Inflammatory macrophage (primary cell): ENCODE measurements at places on chromosomes 4 and X.

DNA sequence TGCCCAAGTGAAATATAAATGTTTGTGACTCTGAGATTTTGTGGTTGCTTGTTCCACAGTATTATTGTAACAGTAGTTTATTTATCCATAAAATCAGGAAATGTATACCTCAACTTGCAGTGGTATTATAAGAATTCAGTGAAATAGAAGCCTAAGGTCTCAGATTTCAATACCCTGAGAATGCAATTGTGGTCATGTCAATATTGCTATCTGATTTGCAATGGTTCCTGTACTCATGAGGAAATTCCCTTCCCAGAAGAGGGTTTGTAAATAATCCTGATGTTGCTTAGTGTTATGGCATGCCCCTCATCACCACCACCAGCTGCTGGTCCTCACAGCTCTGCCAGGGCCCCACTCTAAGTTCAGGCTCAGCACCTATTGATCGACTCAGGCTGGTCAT lies 67.8 kb downstream of the SLC34A2 start:
- no peak for DNase-seq

DNA sequence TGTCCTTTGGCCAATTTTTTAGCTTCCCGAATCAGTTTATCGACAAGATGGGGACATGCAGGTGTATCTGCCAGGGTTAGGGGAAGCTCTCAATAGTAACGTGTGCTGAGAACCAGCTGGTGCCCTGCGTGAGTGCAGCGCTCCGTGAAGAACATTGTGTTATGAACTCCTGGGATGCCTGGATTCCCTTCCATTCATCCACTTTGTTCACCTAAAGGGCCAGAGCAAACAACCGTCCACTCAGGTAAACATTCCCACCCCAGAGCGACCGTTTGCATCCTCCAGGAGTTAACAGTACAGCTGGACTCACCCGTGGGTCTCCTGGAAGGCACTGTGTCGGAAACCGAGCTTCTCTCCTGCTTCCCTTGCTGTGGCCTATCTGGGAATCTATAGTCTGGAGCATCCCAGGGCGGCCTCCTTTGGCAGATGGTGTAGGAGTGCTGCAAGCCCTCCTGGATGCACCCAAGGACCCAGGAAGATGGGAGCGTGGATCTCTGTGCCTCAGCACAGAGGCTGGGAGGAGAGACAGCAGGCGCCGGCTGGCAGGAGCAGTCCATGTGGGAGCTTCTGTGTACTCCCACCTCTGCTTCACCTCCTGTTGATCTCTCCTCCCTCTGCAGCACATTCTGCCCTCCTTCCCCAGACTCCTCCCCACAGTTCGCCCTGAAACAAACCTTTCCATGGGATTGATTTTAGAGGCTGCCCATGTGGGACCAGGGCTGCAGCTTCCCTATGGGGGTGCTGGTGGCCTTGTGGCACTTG lies 62.7 kb downstream of the SHROOM2 start:
- DNase-seq: no peak

DNA sequence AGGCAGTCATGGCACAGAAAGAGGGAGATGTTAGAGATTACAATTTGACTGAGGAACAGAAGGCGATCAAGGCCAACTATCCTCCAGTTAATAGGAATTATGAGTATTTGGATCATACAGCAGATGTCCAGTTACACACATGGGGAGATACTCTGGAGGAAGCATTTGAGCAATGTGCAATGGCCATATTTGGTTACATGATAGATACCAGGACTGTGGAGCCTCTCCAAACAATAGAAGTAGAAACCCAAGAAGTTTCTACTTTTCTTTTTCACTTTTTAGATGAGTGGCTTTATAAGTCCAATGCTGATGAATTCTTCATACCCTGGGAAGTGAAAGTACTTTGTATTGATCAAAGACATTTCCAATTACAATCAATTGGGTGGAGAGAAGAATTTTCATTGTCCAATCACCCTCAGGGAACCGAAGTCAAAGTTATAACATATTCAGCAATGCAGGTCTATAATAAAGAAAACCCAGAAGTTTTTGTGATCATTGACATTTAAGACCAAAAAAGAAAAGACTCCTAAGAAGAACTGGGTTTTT lies 139.1 kb downstream of the MAB21L2 start:
- DNase-seq: no peak

- DNase-seq: peak; percentile 19
These were observed 36.8 kb upstream of the VMA21 start for GRCh38 chrX:151359931-151360871.

DNA sequence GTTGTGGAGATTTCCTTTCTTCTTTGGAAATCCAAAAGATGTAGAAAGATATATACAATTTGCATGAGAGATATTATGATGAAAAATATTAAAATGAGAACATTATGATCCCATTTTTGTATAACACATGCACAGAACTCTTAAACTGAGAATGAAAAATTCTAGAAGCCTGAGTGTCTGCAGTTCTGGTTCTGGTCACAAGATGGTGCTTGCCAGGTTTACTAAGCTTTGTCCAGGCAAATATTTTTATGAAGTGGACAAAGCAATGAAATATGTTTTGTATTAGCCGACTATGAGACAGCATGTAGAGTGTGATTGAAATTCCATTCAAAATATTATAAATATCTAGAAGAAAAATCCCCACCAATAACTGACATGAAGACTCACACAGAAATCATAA lies 2.2 kb downstream of the PWWP3B start:
- no peak for DNase-seq

DNA sequence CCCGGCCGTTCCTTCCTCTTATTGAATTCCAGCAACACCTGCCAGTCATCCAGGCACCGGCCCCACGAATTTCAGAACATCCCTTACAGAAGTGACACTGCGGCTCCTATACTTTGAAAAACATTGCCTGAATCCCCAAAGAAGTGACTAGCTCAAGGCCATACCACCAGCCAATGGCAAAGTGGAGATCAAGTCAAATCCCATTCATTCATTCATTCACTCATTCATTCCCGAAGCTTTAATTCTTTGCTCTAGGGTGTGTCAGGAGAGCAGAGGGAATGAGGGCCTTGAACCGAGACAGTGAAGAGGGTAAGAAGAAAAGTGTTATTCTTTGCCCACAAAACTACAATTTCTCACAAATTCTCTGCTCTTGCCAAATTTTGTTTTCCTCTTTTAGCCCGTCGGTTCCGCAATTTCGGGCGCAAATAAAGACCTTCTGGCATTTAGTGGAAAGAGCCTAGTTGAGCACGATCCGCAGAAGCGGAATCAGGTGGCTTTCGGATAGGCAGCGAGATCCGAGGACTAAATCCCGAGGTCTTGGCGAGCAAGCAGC lies 824 bp upstream of the HMGB3 start:
- DNase-seq: peak; percentile 72

DNA sequence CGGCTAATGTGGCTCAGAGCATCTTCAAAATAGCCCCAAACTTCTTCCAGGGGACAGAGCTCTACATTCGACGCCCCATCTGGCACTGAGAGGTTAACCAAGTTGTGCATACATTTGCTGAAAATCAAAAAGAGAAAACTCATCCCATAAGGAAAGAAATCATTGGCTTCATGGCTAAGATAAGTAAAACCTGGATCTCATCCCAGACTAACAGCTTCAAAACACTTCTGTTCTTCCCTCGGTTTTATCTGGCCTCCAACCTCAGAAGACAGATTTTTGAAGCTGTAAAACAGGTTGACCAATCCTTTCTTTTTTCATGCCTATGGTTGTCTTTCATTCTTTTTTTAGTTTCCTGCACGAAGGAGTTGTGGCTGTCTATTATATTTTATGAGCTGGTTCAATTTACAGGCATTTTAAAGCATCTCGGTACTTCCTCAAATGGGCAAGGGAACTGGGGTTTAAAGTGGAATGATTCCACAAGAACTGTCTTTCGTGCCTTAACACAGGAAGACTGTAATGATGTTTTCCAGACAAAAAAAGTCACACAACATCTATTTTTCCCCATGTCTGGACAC lies 107.6 kb downstream of the DLG3 start:
- no peak for DNase-seq
